ENCODE measurements at places on chromosomes 12 and 14. TPM values are rescaled to one million over a fixed set of nuclear protein-coding genes. Genes with fewer than 3 reads are reported as not detected.

KRT74 gene
- total RNA-seq: 0.26 TPM

ETFBKMT gene
- total RNA-seq: 5.6 TPM

CCDC177 gene
- not detected for total RNA-seq

TTC9 gene
- 7.0 TPM for total RNA-seq

MSRB3 gene
- 66.5 TPM for total RNA-seq

CPSF6 gene
- 94.0 TPM for total RNA-seq

- DNase-seq: peak; percentile 53
Observed at GRCh38 chr12:388541-389141, 479 bp downstream of the KDM5A start.

- DNase-seq: peak; percentile 63
Observed at GRCh38 chr14:105087308-105087962, 22.2 kb upstream of the GPR132 start.

- no peak for DNase-seq
Observed at GRCh38 chr14:78455896-78456435, 285.8 kb downstream of the NRXN3 start.

GRCh38 chr14:84806622-84807021 lies 723.3 kb upstream of the FLRT2 start:
- no peak for DNase-seq

GRCh38 chr12:52949413-52950331 lies 754 bp downstream of the KRT18 start:
- DNase-seq: peak; percentile 82

DNA sequence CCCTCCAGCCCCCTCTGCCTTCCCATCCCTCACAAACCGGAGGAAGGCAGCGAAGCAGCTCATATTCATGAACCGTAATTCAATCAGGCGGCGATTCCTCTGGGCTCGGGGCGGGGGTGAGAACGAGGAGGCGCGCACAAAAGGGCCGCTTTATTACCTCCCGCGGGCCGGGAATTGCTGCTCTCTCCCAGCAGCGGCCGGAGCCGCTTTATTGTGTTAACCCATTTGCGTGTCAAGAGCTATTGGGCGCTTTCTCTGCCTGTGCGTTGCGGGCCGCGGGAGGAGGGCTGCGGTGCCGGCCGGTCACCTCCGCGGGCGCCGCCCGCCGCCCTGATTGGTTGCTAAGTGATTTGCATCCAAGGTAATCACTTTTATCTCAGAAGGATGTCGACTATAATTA lies 4.8 kb downstream of the FAM222A start:
- DNase-seq: no peak

DNA sequence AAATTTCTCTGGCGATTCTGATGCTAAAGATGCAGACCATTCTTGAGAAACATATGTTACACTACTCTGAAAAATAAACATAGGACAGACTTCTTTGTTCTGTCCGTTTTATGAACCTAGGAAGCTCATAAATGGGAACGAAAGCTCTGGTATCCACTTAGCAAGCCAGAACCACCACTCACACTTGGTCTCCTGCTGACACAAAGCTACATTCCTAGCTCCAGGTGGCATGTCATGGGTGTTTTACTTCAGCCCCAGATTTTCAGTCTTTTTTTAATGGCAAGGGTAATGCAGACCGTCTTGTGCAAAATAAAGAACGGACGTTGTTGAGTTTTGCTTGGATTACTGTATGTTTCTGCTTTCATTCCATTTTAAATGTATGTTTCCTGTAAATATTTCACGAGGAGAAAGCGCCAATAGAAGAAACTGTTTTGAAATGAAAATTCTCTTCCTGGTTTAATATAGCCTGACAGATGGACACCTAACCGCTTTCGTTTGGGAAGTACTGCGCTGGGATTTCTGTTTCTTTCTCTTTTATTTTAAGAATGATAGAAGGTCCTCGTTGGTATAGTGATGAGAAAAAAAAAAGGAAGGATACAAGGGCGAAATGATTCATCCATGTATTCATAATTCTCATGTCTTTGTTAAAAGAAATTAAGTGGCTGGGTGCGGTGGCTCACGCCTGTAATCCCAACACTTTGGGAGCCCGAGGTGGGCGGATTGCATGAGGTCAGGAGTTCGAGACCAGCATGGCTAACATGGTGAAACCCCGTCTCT lies 871 bp upstream of the COQ5 start:
- no peak for DNase-seq

DNA sequence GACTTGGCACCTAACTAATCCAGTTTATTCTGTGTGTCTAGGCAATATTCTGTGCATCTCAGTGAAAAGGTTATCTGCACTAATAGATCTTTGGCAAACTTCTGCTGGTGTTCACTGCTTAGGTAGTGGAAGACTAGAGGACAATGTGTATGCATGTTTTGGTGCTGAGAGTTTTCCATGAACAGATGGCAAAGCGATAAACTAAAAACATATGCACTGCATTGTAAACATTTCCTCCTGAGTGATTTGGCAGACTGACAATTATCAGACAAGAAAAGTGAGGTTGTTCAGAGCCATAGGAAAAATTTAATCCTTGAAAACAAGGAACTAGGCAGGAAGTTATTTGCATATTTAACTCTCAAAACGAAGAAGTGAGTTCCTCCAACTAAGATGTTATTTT lies 400.4 kb downstream of the ATP23 start:
- DNase-seq: no peak

DNA sequence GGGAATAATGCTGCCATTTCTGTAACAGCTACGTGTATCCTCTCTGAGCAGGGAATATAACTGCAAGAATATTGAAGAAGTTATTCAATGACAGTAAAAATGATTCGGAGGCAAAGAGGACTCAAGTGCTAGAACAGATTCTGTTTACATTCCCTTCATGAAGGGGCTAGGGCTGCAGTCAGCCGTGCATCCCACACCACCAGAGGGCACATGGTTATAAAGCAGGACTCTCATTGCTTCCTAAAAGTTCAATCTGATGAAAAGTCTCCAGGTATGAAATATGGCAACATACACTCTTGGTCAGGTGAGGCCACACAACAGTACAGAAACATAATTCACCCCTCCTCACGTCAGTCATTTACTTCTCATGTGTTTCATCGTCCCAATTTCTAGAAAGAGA lies 34.0 kb downstream of the TCHP start:
- DNase-seq: no peak

Data from ureter (tissue), 1 donor.